ENCODE measurements at places on chromosomes 5 and 9.

GRCh38 chr5:141753143-141753970, 71.3 kb upstream of the ARAP3 start:
- DNase-seq, result no peak

- DNase-seq, result no peak
These were observed 16.2 kb upstream of the ERAP1 start for GRCh38 chr5:96823900-96824380.

- no peak for DNase-seq
These were observed 155.6 kb upstream of the RASEF start for GRCh38 chr9:83218411-83219090.

DNA sequence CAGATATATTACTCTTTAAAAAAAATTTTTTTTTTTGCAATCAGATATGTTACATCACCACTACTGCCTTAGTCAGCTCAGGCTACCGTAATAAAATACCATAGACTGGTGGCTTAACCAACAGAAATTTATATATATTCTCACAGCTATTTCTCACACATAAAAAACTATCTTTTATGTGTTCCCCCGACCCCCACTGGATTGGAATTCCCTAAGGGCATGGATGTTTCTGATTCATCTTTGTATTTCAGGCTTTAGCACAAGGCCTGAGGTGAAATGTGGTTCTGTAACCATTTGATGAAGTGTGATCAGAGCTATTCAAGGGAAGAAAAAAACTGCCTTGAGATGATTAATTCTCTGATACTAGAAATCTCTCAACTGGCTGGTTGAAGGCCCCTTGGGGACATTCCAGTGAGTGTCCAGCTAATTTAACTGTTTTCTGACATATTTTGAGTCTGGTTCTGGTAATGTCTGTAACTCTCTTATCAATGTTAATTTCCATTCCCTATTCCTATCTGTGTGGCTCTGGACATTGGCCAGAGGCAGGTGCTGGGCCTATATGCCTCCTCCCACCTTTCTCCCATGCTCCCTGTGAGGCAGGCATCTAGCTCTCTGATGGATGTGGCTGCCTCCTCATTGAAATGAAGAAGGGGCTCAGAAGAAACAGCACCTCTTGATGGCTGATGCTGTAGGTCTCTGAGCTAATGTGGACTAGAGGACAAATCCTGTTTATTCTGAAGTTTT, 2.5 kb downstream of the CD14 start:
- no peak for DNase-seq

DNA sequence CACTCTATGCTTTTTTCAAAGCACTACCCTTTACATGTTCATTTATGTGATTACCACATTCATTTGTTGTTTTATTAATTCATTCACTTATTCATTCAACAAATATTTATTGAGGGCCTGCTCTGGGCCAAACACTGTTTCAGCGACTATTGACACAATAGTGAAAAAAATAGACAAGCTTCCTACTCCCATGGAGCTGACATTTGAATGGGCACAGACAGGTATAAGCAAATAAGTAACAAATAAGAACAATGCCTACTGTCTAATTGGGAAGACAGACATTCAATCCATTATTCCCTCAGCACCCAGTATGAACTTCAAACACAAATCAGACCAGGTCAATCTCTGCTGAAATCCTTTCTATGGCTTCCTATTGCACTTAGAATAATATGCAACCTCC, 156.9 kb upstream of the NR3C1 start:
- no peak for DNase-seq

- no peak for DNase-seq
These were observed 169.1 kb downstream of the CAAP1 start for GRCh38 chr9:26723486-26723885.

- DNase-seq, result no peak
These were observed 144.5 kb downstream of the UNC13B start for GRCh38 chr9:35306283-35306682.

DNA sequence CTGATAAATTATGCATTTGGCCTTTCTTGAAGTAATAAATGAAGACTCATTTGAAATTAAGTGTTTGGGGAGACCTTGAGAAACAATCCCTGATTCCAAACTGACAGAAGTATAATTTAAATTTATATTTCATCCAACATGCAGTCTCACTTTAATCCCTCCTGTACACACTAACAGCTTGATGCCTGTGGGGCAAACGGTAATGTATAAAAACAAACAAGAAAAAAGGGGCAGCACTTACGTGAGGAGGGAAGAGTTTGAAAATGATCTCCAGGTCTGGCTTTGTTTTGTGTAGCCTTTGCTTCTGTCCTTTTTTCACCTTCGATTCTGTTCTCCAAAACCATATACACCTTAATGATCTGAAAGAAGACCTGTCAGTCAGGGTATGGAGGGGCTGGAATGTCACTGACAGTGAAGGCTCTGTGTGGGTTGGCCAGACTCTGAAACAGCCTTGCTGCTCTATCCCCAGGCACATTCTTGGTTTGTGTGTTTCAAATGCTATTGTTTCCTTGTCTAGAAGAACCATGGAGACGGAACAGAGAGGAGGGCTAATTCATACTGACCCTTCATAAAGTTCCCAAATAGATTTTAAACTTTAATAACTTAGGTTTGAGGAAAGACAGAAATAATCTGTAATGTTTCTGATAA, 338.2 kb upstream of the WWC1 start:
- DNase-seq, result no peak

GRCh38 chr5:136276946-136277345, 84.0 kb upstream of the SMIM32 start:
- DNase-seq, result no peak

DNA sequence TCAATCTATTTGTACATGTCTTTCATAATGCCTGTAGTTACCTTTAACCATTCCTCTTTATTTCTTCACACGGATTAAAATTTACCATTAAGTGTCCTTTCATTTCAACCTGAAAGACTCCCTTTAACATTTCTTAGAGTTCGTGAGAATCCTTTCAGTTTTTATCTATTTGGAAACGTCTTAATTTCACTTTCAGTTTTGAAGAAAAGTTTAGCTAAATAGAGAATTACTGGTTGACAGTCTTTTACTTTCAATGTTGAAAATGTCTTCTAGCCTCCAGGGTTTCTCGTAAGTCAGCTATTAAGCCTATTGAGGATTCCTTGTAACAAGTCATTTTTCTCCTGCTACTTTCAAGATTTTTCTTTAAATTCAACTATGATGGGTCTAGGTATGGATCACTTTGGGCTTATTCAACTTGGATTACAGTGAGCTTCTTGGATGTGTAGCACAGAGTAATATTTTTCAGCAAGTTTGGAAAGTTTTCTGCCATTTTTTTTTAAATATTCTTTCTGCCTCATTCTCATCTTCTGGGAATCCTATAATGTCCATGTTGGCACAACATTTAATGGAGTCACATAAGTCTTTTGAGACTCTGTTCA, 48.5 kb downstream of the RFX3 start:
- DNase-seq, result no peak

DNA sequence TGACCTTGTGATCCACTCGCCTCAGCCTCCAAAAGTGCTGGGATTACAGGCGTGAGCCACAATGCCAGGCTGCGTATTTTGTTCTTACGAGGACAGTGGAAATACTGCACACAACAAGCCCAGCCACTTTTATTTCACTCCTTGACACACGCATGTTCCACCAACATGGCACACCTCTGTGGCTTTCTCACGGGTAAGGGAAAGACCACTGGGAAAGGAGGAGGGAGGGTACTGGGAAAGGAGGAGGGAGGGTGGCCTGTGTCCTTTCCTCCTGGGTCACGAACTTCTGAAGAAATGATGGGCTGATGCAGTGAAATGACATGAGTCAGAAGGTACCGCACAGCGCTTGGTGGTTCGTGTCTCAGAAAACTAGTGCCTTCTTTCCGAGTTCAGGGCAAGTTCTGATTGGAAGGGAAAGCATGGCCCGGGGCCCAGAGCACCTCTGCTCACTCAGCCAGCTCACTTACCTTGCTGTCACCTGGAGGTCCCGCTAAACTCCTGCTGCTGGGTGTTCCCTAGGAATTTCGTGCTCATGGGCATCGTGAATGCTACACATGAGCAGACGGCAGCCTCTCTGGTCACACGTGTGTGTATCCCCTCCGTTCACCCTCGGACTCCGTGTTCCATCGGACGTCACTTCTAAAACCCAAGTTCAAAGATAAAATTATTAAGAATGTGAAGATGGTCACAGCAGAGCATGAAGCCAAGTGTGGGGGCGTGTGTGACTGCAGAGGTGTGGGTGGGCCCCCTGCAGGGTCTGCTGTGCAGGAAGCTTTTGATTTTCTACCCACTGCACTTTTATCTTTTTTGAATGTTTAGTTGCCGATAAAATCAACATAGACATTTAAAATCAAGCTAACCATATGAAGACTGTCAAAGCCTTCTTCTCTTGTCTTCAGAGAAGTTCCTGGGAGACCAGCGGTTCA, 42.9 kb downstream of the LAMC3 start:
- DNase-seq, result no peak
